ENCODE measurements at places on chromosomes 5 and 9.

DNA sequence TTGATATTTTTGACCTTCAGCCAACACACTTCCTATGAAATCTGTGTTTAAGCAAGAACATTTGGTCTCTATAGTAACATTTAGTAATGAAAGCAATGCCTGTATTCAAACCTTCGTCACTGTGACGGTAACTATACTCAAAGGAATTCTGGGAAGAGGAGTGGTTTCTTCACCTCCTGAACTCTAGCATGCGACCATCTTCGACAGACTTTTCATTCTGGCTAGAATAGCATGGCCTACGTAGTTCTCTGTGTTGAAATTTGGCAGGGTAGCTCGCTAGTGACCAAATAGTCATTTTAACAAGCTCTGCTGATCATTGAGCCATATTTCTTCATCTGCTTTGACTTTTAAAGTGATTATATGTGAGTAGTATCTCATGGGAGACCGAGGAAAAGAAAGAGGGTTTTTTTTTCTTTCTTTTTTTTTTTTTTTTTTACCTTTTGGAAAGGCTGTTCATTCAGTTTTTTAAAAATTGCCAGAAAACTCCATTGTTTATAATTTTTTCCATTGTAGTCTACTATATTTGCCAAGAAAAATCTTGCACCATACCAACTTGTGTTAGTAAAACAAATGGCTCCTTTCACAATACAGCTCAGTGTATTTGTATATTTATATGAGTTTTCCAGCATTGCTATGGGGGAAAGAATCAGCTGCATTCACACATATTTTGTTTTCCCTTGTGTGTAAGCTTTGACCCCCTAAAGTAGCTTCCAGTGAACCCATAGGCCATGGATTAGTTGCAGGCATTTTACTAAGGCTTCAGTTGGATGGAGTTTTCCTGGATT is 166.8 kb downstream of the NNT start:
- peak; percentile 59 for DNase-seq

GRCh38 chr5:175921061-175921730 is 46.9 kb downstream of the THOC3 start:
- DNase-seq = no peak

GRCh38 chr5:124760608-124761007 is 14.2 kb upstream of the ZNF608 start:
- DNase-seq = no peak

GRCh38 chr5:105168806-105169205 is 1606.2 kb upstream of the NUDT12 start:
- DNase-seq = no peak

DNA sequence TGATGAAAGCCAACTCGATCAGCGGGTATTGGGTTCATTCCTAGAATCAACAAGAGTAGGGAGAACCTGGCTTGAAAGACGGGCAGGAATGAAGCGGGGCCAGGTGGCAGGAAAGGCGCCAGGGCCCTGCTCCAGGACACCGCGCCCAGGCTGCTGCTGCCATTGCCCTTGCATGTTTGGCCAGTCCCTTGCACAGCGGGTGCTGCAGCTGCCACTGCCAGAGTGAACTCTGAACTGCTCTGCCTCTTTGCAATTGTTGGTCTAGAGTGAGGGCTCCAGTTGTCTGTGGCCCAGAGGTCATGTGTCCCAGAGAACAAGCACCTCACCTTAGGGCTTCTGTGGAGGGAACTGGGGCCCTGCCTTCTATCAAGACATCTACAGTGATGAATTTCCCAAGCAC is 24.0 kb upstream of the CARTPT start:
- no peak for DNase-seq

- DNase-seq = no peak
Observed at GRCh38 chr5:138974227-138975063, 99.3 kb upstream of the LRRTM2 start.

- DNase-seq = peak; percentile 40
Observed at GRCh38 chr9:96344458-96345180, 38.9 kb downstream of the SLC35D2 start.

DNA sequence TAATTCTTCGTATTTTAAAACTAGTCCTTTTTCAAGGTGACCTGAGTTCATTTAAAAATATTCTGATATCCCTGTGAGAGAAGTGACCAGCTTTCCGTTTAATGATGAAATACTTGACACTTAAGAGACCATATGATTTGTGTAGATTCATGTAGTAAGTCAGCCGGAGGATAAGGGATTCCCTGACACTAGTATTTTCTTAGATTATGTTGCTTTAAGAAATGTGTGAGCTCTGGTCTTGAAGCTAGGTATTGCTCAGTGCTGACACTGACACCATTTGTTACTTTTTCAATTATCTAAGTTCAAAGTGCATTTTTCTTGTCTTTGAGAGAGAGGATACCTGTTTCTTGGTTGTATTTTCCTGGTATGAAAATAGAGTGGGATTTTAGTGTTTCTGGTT is 4.2 kb downstream of the NIPBL start:
- no peak for DNase-seq

DNA sequence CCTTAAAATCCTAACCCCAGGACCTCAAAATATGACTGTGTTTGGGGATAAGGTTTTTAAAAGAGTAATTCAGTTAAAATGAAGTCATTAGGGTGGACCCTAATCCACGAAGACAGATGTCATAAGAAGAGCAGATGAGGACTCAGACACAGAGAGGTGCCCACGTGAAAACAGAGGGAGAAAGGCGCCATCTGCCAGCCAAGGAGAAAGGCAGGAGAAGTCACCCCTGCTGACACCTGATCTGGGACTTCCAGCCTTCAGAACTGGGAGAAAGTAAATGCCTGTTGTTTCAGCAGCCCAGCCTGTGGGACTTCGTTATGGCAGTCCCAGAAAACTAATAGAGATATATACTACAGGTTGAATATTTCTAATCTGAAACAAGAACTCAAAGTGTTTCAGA is 67.4 kb downstream of the ROR2 start:
- DNase-seq = no peak

GRCh38 chr5:141560725-141561483 is 57.9 kb downstream of the DIAPH1 start:
- DNase-seq = peak; percentile 88

- DNase-seq = no peak
Observed at GRCh38 chr5:126544087-126544740, 50.8 kb downstream of the ALDH7A1 start.

DNA sequence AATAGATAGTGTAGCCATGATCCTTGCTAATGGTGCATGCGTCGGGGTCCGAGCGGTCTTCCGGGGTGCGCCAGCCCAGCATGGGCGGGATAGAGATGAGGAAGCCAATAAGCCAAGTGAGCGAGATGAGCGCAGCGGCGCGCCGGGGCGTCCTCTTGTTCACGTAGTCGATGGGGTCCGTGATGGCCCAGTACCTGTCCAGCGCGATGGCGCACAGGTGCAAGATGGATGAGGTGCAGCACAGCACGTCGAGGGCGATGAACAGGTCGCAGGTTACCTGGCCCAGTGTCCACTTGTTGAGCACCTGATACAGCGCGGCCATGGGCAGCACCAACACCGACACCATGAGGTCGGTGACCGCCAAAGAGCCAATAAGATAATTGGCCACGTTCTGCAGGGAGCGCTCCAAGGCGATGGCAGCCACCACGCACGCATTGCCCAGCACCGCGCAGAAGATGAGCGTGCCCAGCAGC is 1.1 kb downstream of the HTR1A start:
- DNase-seq = no peak

GRCh38 chr5:122605236-122605635 is 169.6 kb upstream of the SNX2 start:
- no peak for DNase-seq

DNA sequence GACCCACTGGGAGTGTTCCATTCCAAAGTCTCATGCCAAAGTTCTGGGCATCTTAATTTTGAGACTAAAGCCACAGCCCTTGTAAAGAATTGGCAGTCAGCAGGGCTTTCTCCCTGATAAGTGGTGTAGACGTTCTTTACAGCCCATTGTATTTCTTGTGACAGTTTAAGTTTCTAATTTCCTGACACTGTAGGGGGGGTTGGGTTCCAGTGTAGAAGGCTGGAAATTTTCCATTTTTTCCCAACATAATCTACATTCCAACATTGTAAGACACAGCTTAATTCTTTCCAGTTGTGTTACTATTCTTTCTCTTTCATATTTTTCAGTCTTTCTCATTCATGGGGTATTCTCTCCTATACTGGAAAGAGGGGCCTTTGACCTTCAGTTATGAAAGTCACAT is 121.1 kb downstream of the FBXL7 start:
- DNase-seq = no peak

DNA sequence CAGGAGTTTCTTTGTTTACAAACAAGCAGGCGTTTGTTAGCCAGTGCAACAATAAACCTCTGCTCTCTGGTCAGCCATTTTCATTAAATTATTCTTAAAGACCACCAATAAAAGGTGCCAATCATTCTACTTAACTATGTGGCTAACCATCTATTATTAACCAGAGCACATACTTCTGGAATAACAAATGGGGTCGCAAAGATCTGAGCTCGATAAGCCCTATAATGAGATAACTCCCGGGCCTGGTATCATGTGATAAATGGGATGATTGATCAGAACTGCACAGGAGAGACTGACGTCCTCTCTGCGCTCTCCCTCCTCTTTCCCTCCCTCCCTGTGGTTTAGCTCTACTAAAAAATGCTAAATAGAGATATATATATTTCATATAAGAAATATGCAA is 488.2 kb downstream of the NTRK2 start:
- DNase-seq = no peak

DNA sequence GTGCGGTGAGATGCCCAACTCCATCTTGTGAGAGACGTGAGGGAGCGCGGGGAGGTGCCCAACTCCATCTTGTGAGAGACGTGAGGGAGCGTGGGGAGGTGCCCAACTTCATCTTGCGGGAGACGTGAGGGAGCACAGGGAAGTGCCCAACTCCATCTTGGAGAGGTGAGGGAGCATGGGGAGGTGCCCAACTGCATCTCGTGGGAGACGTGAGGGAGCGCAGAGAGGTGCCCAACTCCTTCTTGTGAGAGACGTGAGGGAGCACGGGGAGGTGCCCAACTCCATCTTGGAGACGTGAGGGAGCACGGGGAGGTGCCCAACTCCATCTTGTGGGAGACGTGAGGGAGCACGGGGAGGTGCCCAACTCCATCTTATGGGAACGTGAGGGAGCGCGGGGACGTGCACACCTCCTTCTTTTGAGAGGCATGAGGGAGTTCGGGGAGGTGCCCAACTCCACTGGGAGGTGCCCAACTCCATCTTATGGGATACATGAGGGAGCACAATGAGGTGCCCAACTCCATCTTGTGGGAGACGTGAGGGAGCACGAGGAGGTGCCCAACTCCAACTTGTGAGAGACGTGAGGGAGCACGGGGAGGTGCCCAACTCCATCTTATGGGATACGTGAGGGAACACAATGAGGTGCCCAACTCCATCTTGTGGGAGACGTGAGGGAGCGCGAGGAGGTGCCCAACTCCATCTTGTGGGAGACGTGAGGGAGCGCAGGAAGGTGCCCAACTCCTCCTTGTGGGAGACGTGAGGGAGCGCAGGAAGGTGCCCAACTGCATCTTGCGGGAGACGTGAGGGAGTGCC is 235.4 kb downstream of the CACNA1B start:
- no peak for DNase-seq

DNA sequence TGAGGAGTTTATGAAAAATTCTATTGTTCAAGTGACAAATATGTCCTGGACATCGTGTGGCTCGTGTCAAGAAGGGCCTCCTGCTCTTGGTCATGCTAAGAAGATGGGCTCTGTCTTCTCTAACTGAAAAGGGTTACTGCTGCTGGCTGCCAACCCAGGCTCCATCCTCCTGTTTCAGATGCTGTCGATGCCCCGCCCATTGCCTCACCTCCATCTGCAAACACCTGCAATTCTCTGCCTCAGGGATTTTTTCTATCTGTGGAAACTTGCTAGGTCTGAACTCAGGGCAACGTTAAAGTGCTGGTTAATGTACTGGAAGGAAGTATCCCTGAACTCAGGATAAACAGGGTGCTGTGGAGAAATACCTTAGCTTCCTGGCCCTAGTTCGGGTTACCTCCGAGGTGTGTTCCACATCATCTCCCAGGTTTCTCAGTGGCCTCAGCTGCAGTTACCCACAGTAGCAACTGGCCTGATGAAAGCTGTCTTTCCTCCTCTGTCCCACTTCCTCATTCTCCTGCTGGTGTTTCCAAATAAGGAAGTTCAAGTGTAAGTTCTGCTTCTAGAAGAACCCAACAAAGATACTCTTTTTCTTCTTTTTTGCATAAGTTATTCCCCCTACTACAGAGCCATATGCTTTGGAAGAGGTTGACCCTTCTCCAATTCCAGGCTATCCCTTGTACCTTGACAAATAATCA is 151.7 kb upstream of the SMIM23 start:
- DNase-seq = no peak

GRCh38 chr9:108543251-108543778 is 312.5 kb downstream of the ACTL7B start:
- no peak for DNase-seq

All from AG04449 (cell line).